ENCODE measurements at places on chromosomes 4 and X.

DNA sequence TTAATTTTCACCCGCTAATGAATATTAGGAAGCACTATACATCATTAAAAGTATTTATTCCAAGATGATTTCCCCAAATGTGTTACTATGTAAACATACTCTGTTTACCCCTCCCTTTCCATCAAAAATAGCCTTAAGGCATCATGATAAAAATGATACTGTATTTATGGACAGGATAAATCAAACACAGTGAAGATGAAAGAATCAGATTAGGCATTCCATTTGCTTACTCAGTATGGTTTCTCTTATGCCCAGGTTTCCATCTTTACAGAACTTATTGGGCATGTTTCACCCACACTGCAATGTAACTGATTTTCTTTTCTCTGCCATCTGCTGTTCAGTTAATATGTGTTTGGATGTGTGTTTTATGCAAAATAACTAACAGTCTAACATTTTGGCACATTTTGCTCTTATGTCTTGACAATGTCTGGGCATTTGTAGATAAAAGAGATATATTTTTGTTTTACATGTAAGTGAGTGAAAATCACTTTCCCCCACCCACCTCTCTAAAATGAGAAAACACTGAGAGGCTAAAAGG, 445.2 kb downstream of the RPA4 start:
- DNase-seq: no peak

DNA sequence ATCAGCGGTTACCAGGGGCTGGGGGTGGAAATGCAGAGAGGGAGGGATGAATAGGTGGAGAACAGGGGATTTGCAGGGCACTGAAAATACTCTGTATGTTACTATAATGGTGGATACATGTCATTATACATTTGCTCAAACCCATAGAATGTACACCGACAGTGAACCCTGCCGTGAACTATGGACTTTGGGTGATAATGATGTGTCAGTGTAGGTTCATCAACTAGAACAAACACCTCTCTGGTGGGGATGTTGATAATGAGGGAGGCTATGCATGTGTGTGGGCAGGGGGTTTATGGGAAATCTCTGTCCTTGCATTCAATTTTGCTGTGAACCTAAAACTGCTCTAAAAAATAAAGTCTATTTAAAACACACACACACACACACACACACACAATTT, 11.5 kb downstream of the HPSE start:
- DNase-seq: no peak

GRCh38 chr4:56821381-56822243, at the start of gene SPINK2:
TSS of gene SPINK2 (minus strand) at chr4:56821701. CDS start at chr4:56821662, 39 bp downstream.
- DNase-seq: no peak

- DNase-seq: no peak
Observed at GRCh38 chr4:40804598-40804997, 54.8 kb downstream of the NSUN7 start.

DNA sequence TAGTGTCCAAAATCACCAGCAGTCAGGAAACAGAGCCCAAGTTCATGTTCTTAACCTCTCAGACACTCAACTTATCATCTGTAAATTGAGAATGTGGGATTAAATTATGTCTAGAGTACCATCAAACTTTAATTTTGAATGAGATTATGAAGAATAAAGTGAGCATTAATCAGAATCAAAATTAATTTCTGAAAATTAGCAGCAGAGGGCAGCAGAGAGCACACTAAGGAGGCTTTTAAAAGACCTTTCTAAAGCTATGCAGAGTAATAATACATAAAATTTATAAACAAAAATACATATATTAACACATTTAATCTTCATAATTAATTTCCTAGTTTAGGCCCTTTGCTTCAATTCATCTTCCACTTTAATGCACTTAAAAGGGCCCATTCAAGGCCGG, 7.1 kb downstream of the TASL start:
- DNase-seq: peak; percentile 5
